ENCODE measurements at places on chromosomes 7 and 10.

DNA sequence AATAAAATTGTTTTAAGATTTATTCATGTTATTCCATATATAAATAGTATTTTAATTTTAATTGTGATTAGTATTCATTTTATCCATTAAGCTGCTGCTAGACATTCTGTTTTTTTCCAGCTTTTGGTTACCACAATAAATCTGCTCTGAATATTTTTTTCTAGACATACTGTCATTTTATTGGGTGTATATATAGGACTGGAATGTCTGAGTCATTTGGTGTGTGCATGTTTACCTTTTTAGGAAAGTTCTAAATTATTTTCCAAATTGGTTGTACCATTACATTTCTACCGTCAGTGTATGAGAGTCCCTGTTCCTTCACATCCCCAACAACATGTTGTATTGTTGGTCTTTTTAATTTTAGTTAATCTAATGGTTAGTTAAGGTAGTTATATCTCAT lies 1138.1 kb downstream of the REEP3 start:
- no peak for DNase-seq

DNA sequence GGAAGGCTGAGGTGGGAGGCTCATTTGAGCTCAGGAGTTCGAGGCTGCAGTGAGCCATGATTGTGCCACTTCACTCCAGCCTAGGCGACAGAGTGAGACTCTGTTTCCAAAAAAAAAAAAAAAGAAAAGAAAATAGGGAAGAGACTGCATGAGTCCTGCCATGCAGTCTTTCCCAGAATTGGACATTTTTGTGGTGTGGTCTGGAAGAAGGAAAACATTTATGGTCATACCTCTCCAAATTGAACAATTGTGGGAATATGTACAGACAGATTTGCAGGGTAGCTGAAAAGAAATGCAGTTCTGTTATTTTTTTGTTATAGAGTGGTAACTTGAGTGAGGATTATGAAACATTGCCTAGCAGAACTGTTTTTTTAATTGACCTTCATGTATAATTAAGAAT lies 198.1 kb downstream of the AUTS2 start:
- no peak for DNase-seq

GRCh38 chr10:43067391-43068135 lies 9.3 kb upstream of the RET start:
- no peak for DNase-seq

GRCh38 chr10:2460812-2461211 lies 606.5 kb upstream of the PFKP start:
- no peak for DNase-seq

DNA sequence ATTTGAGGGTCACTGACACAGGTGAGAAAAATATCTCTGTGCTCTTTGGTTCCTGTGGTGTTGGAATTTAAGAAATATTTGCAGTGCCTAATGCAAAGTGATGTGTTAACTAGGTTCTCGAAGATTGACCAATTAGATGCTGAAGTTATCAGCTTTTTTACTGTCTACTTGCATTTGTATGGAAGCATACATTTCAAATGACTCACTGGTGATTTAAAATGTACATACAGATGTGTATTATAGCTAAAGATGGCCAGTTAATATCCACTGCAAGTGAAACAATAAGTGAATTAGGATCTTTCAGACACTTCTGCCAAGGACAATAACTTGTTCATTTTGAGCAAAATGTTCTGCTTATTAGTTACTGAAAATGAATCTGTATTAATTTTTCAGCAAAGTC lies 205.0 kb downstream of the FANK1 start:
- no peak for DNase-seq

GRCh38 chr7:51428217-51428887 lies 111.7 kb upstream of the COBL start:
- no peak for DNase-seq

GRCh38 chr10:6299743-6300105 lies 97.0 kb downstream of the PFKFB3 start:
- no peak for DNase-seq

DNA sequence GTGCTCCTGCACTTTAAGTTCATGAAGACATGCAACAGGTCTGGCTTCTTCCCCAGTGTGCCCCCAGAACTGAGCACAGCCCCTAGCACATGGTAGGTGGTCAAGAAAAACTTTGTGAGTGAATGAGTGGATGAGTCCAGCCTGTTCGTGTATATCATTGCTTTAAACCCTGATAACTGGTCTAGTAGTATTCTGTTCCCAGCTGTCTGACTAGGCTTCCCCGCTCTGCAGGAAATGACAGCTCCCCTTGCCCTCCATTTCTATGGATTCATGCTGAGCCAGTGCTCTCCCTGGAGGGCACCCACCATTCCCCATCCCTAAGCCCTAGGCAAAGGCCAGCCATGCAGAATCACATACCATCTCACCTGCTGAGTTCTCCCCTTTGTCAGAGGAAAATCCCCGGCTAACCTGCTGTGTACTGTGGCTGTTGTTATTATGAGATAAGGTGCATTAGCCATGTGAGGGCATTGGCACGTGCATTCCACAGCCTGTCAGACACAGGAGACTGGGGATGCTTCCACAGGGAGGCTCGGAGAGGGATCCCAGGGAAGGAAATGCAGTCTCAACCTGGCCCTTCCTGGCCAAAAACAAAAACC lies 698.9 kb downstream of the GRID1 start:
- DNase-seq, result no peak

DNA sequence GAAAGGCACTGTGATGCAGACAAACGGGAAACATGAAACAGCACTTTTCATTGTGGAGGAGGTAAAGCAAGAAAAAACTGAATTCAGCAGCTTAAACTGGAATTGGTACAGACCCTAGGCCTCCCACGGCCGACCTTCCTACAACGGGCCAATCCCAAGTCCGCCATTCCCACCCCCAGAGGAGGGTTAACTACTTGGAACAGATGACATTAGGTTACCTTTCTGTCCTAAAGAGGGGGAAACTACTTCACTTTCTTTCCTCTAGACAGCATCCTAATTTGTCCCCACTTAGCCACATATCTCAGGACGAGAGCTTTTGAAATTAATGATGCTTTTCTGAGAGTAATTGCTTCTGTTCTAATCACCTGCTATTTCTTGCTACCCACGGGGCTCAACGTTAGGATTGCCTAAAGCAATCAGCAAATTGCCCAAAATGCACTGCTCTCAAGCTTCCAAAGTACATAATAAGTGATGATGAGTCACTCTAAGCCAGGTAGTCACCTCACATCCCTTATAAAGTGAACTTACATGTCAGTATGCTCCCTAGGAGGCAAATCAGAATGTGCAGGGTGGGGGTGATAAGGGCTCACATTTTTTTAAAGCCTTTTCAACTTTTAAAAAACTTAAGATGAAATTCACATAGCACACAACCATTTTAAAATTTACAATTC lies 36.7 kb downstream of the LSM5 start:
- DNase-seq, result no peak

GRCh38 chr10:77946084-77946483 lies 19.5 kb upstream of the DLG5 start:
- no peak for DNase-seq

DNA sequence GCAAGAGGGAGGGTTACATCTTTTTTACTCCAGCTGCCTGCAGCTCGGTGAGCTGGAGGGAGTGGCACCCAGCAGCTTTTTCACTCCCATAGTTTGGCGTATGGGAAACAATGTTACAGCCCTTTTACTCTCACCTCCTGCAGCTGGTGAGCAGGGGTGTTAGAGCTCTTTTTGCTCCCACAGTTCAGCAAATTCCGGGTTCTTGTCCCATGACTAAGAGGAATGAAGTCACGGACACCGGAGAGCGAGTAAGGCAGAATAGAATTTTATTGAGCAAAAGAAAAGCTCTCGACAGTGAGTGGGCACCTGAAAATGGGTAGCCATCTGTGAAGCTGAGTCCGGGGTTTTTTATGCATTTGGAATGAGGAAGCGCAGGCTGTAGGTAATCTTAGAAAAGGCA lies 446.6 kb downstream of the GFRA1 start:
- DNase-seq, result no peak

DNA sequence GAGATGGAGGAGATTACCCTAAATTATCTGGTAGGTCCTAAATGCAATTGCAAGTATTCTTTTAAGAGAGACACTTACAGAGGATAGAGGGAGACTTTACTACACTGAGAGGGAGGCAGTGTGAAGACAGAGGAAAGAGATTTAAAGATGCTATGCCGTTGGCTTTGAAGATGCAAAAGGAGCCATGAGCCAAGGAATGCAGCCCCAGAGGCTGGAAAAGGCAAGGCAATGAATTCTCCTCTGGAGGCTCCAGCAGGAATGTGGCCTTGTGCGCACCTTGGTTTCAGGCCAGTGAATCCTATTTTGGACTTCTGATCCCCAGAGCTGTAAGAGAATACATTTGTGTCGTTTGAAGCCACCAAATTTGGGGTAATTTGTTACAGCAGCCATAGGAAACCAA lies 118.6 kb downstream of the PLXNA4 start:
- DNase-seq, result no peak

DNA sequence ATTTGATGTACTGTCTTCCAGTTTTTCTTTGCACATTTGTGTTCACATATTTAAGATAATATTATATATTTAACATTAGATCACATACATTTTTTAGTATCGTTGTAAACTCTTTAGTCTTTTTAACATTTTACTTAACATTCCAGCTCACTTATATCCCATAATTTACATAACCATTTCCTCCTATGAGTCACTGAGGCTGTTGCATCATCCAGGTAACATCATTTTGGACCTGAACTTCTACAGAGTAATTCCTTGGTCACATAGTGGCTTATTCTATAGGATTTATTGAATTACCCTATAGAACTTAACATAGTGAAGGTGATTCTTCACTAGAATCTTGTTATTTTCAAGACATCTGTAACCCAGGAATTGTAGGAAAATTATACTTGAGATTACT lies 194.4 kb downstream of the POU6F2 start:
- no peak for DNase-seq

DNA sequence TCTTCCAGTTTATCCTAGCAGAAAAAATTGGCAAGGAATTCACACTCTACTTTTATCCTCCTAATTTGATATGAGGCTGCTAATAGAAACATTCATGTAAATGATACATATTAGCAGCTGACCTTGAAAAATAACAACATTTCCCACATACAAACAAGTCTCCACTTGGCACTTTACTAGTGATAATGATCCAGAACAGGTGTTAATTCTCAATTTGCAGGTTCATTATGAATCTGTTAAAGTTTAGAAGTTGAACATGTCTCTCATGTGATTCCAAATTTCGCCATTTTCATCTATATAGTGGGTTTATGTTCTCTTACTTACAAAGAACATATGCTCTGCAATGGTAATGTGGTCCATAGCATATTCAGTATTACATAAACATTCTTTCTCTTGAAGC lies 1396.8 kb upstream of the LRRTM3 start:
- no peak for DNase-seq

Measured in activated T-cell treated with anti-CD3 and anti-CD28 coated beads, Interleukin-2, amount 50 U/mL, for 48 hours (primary cell).